Spinal cord (tissue), 10 donors: ENCODE measurements at places on chromosomes 3 and 15. TPM values are rescaled to one million over a fixed set of nuclear protein-coding genes. Genes with fewer than 3 reads are reported as not detected.

HHLA2 gene
- 0.35 TPM for polyA plus RNA-seq

GOLGA6L7 gene
- polyA plus RNA-seq, result 4.7 TPM

PCSK6 gene
- polyA plus RNA-seq, result 11.1 TPM

SPTBN5 gene
- 2.0 TPM for polyA plus RNA-seq

DNA sequence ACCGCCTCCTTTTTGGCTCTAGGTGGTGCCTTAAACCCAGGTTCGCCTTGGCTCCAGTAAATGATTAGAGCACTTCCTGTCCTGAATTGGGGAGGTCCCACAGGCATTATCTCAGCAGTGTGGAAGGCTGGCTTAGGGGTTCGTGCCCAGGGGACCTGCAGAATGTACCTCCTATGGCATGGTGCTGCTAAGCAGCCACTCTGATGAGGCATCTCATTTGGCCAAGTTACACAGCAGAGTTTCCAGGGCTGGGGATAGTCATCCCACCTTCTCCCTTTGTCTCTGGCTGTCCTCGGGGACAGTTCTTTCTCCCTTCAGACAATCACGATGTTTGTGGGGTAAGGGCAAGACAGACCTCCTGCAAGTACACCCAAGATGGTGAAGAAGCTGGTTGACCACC, 371.2 kb downstream of the VPS13C start:
- DNase-seq, result no peak

DNA sequence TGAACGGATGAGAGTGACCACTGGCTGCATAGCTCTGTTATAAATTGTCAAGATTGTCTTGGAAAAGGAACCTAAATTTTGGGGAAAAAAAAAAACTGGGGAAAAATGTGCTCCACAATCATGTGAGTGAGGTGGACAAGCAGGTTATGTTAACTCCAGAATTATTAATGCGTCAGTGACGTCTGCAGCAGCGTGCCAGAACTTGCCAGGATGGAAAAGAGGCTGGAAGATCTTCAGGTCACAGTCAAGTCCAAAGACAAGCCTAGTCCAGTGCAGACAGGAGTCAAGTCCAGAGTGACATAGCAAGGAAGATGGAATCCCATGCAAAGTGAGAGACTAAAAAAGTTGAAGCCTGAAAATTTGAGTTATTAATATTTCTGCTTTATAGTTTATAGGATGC, 140.6 kb downstream of the RYR3 start:
- no peak for DNase-seq

DNA sequence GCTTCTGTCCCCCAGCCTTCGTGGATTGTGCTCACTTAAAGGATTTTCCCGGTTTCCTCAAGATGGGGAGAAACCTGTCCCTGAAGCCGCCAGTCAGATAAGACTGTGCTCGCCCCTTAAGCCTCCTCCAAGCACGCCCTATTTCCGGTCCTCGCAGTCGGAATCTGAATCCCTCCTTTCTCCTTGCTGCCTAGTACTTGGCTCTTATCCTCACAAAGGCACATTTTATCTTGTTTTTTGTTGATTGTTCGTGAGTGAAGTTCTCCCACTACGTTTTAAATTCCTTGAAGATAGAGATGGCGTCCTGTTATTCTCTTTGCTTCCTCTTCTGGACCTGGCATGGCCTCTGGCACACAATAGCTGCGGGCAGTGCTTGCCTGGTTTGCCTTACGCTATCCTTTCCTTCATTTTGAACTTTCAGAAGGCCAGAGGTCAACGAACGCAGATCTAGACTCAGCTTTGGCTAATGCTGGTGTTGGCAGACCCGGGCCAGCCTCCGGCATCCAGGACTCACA, 1.7 kb downstream of the CLDN11 start:
- no peak for DNase-seq

DNA sequence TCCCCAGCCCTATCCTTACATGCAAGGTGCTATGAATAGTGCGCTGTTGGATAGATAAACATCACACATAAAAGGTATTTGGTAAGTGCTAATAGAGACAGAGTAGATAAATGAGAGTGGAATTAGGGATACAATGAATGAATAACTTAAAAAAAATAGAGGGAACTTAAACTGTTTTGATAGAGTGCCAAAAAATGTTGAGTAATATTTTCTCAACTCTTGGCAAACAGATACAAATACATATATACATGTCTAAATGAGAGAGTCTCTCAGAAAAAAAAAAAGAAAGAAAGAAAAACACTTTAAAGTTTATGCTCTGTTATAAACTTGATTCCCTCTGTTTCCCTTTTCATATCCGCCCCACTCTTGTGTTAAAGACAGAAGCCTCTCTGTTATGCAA, 667.4 kb downstream of the ROBO2 start:
- no peak for DNase-seq

DNA sequence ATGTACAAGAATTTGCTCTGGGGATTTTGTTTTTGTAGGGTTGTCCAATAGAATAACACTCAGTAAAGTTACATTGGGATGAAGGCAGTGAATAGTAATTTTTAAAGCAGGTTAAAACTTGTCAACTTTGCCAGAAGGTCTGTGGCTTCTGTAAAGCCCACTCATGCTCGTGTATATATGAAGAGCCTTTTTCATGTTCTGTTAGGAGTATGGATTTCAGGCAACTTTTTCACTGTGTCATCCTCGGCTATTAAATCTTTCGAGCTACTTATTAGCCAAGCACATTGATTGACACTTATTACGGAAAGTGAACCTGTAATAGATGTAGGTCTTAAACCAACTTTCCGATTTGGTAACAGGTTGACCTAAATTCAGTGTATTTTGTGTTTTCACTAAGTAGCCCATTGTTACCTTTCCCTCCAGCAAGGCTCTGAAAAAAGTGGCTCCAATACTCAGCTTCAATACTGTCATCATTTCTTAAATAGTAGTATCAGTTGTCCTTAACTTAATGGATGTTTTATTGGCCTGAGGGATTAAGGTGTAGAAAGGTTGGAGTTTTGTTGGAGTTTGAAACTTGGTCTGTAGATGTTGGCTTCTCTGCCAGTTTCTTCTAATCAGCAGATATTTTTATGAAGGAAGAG, 1.7 kb downstream of the PAK2 start:
- DNase-seq, result no peak

DNA sequence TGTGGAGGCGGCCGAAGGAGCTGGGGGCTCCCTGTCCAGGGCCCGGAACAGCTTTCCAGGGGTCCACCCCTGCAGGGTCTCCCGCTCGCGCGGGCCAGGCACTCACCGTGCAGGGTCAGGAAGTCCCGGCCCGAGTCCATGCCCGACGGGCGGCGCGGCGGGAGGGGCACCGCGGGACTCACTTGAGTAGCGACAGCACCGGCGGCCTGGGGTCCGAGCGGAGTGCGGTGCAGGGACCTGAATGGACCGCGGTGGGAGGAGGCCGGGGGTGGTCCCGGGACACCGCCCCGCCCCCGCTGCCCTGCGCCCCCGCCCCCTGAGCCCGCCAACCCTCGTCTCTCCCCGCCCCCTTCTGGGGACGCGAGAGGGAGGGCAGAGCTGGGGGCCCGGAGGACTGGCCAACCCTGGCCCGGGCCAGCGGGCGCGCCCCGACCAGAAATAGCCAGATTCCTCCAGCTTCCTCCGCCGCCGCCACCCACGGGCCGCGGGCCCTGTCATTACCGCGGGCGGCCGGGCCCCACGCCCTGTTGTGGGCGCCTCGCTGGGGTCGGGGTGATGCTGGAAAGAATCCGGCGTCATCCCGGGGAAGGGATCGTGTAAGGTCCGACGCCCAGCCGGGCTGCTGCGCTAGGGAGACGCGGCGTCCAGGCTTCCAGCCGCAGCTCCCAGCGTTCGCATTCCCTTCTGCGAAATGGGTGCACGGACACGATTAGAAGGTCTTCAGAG, at the start of gene PLCD1:
Gene PLCD1 (minus strand): TSS at position 243 of the 726 bp plus-strand sequence. CDS start 103 bp downstream, at position 140.
- peak; percentile 29 for DNase-seq

DNA sequence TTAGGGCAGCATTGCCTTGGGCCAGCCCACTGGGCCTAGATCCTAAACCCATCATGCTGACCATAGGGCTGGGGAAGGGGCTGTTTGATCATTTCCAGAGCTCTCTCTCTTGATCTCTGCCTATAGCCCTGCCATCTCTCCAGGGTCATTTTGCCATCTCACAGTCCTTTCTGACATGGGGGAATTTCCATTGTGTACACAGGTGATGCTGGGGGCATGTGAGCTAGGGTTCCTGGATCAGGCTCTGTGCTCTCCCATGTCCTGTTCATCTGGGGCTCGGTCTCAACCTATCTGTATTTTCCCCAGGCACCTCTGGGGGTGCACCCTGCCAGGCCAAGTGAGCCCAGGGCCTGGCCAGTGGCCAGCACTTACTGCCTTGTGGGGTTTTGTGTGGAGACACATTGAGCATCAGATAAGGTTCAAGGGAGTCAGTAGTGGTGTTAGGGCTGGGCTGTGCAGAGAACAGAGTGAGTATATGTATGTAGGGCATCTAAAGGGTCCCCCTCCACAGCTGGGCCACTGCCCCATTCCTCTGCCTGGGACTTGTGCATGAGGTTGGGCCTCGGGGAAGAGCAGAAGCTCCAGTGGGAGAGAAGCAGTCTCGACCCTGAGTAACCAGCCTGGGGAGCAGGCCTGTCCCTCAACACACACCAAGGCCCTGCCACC, 25.7 kb upstream of the APEH start:
- DNase-seq, result no peak

- DNase-seq, result no peak
Measured at GRCh38 chr3:141996437-141996836, 120.0 kb downstream of the ATP1B3 start.

DNA sequence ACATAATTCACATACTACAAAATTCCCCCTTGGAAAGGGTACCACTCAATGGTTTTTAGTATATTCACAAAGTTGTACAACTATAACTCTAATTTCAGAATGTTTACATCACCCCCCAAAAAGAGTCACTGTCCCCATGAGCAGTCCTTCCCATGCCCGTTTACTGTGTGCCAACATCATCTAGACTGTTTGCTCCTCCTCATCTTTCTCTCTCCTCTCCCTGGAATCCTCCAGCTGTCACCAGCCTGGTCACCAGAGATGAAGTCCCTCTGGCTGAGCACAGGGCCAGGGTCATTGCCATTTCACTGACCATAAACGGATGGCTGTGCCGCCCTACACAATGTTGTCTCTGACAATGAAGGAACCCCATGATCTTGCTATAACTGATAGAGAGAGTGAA, 45.2 kb downstream of the C2CD4B start:
- no peak for DNase-seq

GRCh38 chr15:62360332-62361097, 195.4 kb upstream of the C2CD4B start:
- DNase-seq, result peak; percentile 7

- DNase-seq, result no peak
Measured at GRCh38 chr3:127678611-127679533, 6.1 kb downstream of the ABTB1 start.

- DNase-seq, result no peak
Measured at GRCh38 chr15:99224372-99225214, 24.8 kb downstream of the TTC23 start.

- DNase-seq, result no peak
Measured at GRCh38 chr3:194137506-194138474, 1.8 kb downstream of the HES1 start.

DNA sequence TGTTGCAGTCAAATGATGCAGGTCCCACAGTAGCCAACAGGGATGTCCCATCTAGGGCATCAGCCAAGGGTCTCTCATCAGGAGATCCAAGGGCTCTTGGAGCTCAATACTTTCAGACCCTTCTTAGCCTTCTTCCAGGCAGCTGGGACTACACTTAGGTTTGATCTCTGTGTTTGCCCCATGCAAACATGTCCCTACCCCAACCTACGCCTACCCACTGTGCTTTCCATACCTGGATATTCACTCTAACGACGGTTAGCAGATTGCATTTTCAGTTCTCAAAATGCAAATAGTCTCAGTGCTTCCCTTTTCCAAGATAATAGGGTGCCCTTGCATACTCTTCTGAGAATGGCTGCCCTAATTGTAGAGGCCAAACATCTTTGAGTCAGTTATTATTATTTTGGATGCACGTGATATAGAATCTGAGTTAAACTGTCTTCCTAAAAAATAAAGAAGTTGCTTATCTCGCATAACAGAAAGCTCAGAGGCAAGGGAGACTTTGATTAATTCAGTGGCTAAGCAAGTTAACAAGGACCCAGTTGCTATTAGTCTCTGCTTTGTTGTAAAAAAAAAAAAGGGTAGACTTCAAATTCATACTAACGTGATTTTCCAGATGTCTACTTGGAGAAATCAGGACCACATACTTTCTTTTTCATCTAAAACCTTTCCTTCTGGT, 1.0 kb upstream of the CEP70 start:
- DNase-seq, result no peak
